ENCODE measurements at places on chromosomes 12 and 14.
A peak's percentile ranks its signal among the peaks of the same experiment; 100 is the strongest.

- no peak for DNase-seq
These were observed 281.8 kb downstream of the CEP128 start for GRCh38 chr14:80659783-80660182.

DNA sequence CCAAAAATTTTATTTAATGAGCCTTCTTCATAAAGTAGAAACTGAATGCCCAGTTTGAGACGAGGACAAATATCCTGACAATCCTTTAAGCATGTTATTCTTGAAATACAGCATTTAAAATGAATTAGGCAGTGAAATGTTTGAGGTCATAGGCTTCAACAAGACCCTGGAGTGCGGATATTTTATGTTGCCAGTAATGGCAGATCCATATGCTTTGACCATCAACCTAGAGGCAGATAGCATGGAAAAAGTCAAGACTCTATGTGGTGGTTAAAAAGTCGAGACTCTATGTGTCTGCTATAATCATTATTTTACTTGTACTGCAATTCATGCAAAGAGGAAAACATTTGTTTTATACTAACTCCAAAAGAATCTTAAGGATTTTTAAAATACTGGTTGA, 2.0 kb upstream of the MAP4K5 start:
- DNase-seq, result no peak

DNA sequence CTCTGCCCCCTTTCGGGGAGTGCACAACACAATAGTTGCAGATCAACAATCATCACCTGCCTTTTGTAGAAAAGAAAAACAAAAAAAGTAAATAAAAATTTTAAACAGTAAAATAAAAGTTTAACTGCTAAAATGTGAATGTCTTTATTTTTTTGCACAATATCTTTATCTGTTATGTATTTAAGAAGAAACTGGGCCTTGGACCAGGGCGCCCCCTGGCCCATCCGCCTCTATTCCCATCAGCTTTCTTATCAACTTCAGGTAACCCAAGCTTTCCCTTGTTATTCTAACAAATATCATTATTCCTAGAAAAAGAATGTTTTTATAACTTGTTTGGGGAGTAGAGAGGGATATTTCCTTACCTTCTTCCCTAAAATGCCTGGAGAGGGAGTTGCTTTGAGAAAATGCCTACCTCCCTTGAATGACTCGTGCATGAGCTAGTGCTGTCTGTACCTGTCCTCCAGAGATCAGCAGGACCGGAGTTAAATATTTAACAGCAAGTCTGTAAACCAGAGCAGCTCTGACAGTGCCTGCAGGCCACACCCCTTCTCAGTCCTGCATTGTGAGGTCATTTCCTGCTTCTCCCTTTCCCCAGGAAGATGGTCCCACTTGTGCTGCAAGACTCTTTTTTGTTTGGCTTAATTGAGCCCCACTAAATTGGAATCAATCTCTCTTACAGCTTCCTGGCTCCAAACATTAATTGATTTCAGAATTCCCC, 192.8 kb upstream of the RGS6 start:
- DNase-seq, result peak; percentile 43

DNA sequence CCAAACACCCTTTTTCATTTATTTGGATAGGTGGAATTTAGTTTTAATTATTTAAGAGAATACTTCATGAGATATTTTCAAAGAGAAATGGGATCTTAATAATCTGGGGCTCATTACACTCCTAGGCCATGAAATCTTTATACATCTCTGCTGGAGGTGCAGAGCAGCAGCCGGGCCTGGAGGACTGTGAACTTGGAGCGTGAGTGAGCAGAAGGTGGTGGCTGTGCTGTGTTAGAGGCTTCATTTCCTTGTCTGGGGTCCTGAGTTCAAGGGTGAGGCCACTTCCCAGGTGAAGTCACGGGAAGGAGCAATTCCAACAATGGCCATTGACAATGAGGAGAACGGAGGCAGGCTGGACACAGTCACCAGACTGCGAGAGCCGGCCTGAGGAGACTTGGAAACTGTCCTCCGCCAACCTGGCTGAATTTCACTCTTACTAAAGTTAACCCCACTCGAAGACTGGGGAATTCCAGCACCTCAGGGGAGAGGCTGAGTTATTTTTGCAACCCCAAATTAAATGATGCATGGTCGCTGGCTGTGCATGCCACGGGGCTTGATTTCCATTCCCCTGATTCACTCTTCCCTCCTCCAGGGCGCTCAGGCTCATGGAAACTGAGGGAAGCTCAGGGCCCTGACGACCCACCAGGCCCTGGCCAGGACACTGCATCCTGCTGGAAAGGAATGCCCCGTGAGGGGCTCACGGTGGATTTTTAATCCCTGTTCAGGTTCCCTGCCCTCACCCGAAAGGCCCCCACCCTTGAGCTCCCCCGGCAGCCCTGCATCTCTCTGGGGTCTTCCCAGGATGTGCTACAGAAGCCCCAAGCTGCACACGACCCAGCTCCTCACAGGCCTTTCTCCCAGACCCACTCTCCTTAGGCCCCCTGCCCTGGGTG, 22.6 kb upstream of the TRAF3 start:
- DNase-seq, result no peak

- no peak for DNase-seq
These were observed 129.9 kb upstream of the GRIN2B start for GRCh38 chr12:14111230-14111865.

Data from Caki2 (cell line).